Mucosa of gallbladder (tissue), 1 donor: ENCODE measurements at places on chromosomes 7 and 10.

- no peak for DNase-seq
Observed at GRCh38 chr10:102344067-102344466, 51.4 kb upstream of the NFKB2 start.

- DNase-seq, result no peak
Observed at GRCh38 chr7:95897557-95898251, 125.3 kb downstream of the DYNC1I1 start.

DNA sequence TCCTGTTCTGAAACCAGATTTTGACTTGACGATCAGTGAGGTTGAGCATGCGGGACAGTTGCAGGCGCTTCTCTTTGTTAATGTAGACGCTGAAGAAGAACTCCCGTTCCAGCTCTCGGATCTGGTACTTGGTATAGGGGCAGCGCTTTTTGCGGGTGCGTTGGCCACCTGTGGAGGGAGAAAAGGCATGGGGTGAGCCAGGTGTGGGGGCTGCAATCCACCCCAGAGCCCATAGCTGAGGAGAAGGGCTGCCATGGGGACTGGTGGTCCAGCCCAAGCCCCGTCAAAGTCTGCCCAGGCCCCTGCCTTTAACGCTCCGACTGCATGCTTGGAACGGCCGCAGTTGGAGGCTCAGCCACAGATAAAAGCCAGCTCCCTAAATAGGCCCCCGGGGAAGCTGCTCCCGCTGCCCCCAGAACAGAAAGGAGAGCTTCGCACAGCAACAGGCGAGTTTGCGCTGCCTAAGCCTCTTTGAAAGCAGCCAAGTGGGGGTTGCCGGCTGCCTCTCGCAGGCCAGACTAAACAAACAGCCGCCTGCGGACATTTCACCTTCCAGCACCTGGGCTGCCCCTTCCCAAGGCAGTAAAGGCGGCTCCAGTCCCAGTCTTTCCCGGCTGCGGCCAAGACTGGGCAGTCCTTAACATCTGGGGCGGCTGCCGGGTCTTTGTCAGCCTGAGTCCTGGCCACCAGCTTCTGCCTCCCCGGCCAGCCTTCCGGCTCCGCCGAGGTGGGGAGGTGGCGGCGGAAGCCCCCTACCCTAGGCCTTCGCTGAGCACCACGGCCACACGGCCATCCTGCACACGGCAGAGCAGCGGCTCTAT is 2.0 kb downstream of the HOXA11 start:
- DNase-seq, result no peak

DNA sequence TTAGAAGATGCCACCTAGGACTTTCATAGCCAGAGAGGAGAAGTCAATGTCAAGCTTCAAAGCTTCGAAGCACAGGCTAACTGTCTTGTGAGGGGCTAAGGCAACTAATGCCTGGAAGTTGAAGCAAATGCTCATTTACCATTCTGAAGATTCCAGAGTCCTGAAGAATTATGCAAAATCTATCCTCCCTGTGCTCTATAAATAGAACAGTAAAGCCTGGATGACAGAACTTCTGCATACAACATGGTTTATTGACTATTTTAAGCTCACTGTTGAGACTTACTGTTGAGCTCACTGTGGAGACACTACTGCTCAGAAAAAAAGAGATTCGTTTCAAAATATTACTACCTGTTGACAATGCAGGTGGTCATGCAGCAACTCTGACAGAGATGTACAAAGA is 28.6 kb downstream of the TNS3 start:
- DNase-seq, result no peak

GRCh38 chr7:24825931-24826661 is 68.8 kb upstream of the GSDME start:
- DNase-seq, result peak; percentile 82

DNA sequence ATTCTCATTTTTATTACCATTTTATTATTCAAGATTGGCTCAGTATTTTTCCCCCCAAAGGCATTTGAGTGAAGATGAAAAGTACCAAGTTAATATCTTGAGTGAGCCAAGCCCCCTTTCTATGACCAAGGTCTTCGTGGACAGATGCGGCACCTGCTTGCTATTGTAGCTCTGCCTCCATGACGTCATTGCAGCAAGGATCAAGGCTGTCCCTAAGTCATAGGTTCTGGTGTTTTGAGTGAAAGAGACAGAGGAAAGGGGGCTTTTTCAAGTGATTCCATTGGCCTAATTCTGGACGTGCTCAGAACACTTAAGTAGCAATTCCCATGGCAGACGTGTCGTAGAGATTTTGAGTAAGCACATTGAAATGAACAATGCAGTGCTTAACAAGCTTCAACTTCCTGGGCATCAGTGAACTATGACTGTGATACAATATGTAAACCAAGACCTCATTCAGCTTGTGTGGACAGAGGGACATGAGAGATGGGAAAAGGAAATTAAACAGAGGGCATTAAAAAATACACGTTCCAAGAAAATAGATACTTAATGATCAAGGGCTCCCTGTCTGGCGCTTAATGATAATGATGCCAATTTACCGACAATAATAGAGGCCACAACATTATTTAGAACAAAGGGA is 248.7 kb upstream of the NPVF start:
- no peak for DNase-seq

DNA sequence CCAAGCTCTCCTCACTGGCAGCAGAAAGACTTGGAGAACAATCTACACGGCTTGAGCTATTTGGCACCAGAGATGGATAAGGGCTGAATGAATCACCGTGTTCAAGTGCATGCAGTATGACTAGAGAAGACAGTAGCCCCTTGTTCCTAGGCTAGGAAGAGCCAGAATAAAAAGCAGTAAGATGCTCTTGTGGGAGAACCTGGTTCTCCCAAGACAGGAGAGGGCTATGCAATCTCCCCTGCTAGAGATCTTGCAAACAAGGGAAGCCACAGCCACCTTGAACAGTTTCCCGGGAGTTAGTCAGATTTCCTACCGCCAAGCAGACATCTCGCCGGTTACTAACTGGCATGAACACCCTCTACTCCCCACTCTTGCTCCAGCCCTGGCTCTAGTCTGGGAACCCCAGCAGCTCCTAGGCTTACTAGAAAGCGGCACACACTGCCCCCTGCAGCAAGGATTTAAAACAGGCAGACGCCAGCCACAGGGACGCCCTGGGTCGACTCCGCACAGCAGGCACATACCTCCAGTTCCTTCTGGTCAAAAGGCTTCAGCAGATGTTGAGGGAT is 107.3 kb downstream of the SMURF1 start:
- DNase-seq, result no peak

- no peak for DNase-seq
Observed at GRCh38 chr7:44318332-44318731, 7.1 kb downstream of the CAMK2B start.

- no peak for DNase-seq
Observed at GRCh38 chr7:108267615-108268014, 137.5 kb upstream of the LAMB4 start.

GRCh38 chr7:137791930-137792329 is 54.8 kb downstream of the DGKI start:
- DNase-seq, result no peak

DNA sequence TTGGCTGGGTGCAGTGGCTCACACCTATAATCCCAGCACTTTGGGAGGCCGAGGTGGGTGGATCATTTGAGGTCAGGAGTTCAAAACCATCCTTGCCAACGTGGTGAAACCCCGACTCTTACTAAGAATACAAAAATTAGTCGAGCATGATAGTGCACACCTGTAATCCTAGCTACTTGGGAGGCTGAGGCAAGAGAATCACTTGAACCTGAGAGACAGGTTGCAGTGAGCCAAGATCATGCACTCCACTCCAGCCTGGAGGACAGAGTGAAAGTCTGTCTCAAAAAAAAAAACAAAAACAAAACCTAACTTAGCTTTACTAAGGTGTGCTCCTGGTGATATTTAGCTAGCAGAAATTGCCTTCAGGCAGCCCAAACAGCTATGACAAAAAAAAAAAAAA is 24.3 kb upstream of the VDAC2 start:
- DNase-seq, result no peak

DNA sequence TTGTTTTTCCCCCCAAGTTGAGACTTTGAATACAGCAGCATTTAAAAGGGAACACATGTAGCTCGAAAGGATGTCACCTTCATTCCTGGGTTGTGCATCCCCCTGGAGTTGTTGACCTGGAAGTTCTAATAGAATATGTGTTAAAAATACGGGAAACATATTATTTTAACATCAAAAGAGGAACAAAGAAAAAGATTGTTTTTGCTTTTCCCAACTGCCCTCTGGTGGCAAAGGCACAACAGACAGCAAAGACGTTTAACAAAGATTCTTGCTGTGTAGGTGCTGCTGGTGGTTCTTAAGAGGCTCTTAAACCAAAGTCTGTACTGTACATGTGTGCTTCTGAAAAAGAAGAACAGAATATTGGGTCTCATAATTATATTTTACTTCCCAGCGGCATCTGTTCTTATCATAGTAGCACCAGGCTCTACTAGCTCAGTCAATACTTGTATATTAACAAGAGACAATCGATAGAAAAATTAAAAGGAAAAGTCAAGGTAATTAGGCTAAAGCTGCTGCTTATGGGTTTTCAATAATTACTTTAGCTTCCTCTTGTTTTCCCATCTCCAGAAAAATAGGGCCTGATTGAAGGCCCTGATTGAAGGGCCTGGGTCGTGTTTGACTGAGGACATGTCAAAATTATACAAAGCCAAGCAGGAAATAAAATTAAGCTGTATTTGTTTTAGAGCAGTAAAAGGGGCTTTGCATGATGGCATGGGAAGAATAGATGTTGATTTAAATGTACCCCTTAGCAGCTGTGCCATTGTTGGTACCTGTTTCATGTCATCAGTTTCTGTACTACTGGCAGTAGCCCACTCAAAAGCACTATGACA is 384.2 kb upstream of the LRGUK start:
- no peak for DNase-seq

DNA sequence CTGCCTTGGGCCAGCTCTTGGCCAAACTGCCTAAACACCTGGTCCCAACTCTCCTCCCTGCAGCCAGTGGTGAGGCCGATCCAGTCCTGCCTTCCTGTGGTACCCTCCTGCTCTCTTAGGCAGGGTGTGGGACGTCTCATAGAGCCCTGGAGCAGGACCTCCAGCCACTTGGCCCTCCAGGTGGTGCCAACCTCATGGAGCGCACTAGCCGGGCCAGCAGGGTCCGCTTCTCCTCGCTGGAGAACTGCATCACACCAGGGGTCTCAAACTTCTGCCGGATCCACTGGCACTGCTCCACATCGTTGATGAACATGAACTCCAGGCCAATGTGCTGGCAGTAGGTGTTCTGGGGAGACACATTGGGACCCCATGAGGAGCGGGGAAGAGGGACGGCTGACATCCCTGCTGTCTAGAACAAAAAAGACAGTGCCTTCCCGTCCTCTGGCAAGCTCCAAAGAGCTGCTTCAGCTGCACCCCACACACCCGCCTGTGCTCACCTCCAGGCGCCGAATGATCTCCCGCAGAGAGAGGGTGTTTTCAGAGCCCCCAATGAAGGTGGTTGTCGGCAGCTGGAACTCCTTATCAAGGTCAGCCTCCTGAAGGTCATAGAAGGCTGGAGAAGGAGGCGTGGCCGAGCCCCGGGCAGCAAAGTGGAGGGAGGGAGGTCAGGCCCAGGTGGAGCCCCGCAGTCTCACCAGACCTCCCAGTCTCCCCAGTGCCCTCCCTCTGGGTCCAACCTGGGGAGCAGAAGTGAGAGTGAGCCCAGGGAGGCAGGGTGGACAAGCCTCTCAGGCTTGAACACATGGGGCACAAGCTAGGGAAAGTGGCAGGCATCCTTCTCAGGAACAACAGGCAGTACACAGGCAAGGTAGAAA is 10.2 kb downstream of the OGDHL start:
- DNase-seq, result no peak

- DNase-seq, result no peak
Observed at GRCh38 chr10:28983799-28984198, 305.1 kb upstream of the LYZL1 start.

DNA sequence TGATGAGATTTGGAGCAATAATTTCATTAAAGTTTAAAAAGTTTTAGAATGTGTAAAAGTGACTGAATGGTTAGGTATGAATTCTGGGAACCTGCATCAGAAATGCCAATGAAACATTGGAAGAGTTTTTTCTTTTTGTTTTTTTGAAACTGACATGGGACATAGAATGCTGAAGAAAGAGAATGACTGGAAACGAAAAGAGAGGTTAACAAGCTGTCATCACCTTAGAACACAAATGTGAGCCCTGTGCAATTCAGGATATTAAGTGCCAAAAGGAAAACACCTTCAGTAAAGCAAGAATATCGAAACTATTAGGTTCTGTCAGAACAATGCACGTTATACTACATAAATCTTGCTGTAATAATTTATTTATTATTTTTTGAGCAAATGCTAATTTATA is 12.6 kb upstream of the EXOC4 start:
- DNase-seq, result no peak

GRCh38 chr10:110742801-110743200 is 98.7 kb downstream of the RBM20 start:
- no peak for DNase-seq

GRCh38 chr7:100640517-100641440 is 573 bp downstream of the TFR2 start:
- DNase-seq, result no peak

DNA sequence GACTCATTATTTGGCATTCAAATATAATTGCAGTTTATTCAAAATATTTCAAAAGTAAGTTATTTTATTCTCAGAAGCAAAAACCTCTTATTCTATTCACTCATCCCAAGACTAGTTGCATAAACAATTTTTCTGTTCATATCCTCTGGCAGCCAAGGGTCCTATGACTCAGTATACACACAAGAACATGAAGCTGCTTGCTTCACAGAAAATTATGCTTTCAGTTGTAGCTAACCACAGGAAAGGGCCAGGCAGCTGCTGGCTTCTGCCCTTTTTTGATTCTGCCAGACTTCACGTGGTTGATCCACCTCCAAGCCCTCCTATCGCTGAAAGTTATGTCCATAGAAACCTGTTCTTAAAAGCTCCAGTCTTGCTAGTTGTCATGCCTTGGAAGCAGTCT is 108.8 kb downstream of the ABCA13 start:
- no peak for DNase-seq
